CD4-positive, alpha-beta T cell treated with Interleukin-1 beta for 1 hour (primary cell): ENCODE measurements at places on chromosomes 4 and X.

GRCh38 chr4:76962406-76963130, 13.0 kb downstream of the SEPTIN11 start:
- no peak for DNase-seq

DNA sequence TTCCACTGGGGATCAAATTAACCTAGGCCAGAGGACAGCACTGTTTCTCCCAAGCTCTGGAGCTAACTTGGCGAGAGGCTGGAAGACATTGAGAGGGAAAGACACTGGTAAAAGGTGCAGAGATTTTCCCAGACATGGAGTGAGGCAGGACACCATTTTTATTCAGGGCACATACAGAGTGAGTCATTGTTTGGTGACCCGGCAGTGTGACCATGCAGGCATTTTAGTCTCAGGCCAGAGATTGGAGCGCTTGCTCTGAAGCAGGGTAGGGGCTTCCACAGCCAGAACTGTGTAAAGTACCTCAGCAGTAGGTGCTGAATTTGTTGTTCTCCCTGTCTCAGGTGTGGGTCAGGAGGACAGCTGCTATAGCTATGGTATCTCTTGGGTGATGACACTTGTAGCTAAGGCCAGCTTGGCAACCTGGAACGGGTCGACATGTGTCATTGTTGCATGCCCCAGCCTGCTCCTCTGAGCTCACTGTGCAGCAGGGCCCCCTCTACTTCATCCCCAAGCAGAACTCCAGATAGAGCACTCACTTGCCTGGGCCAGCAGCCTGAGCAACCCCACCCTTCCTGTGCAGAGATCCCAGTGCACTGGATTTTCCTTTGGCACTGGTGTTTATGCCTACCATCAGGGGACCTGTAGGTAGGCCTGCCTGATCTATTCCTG, 79.8 kb upstream of the ATP8A1 start:
- DNase-seq, result no peak

DNA sequence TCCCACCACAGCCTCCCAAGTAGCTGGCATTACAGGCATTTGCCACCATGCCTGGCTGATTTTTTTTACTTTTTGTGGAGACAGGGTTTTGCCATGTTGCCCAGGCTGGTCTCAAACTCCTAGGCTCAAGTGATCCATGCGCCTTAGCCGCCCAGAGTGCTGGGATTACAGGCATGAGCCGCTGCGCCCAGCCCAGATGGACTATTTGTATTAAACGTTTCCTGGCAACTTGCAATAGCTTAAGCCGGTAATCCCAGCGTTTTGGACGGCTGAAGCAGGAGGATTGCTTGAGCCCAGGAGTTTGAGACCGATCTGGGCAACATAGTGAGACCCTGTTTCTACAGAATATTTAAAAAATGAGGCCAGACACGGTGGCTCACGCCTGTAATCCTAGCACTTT, 18.4 kb downstream of the UBE2K start:
- no peak for DNase-seq

- DNase-seq, result no peak
Measured at GRCh38 chrX:63884821-63885790, 100.1 kb upstream of the ARHGEF9 start.

DNA sequence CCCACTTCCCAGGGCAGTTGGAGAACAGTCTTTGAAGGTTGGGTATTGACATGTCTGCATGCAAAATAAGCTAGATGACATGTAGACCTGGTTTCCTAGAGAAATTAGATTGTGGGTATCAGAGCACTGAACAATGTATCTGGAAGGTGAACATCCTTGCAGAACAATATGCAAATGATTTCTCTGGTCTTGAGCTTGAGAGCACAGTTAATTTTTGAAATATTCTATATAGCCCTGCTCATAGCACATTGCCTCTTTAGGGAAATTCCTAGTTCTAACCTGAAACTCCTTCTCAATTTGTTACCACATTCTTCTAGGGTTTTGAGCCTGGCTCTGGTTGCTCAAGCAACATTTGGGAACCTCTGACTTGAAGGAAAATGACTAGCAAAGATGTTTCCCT, 41.6 kb upstream of the LAS1L start:
- no peak for DNase-seq

DNA sequence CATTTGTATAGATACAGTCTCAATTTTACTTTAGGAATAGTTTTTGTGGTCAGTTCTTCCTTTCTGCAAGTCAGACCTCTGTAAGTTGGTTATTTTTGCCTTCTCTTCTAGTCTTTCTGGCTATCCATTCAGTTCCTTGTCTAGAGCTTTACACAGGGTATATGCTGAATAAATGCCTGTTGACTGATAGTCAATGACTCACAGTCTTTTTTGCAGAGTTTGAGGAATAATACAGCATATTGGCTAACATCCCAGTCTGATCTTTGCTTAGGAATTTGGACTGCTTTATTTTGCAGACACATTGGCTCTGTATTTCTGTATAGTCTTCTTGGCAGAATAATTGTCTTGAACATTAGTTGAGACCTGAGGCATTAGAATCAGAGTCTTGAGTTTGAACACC, 132.4 kb downstream of the MAGEC1 start:
- no peak for DNase-seq
